ENCODE measurements at places on chromosomes 12 and 14.

GRCh38 chr12:95820096-95820703, 29.6 kb upstream of the NTN4 start:
- DNase-seq, result no peak

- DNase-seq, result no peak
These were observed 11.0 kb downstream of the ARHGDIB start for GRCh38 chr12:14950421-14950820.

GRCh38 chr12:98738002-98738401, 92.9 kb downstream of the APAF1 start:
- DNase-seq, result no peak

- DNase-seq, result no peak
These were observed 2.0 kb downstream of the DDX51 start for GRCh38 chr12:132141976-132142678.

DNA sequence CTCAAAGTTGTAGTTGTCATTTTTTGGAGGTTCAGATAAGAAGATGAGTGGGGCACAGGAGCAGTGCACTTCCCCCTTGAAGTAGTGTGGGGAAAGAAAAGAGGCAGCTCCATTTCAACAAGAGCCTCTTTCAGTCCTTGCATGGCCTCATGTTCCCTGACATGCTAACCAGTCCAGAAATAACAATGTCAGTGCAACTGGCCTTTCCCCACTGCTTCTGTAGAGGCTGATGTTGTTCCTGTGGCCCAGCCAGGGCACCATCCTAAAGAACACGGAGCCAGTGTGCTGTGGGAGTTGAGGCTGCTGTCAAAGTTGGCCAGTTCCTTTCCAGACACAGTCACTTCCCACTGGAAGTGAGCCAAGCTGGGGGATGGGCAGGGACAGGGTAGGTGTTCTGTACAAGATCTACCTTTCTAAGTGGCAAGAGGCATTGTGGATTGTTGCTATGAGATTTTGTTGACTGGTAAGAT, 77.7 kb upstream of the SLC38A2 start:
- no peak for DNase-seq

- DNase-seq, result no peak
These were observed 158.5 kb upstream of the RTL1 start for GRCh38 chr14:101062065-101062450.

GRCh38 chr12:58097741-58098140, 156.4 kb downstream of the ATP23 start:
- DNase-seq, result no peak

- no peak for DNase-seq
These were observed 128.7 kb downstream of the TMX1 start for GRCh38 chr14:51368721-51369163.

GRCh38 chr12:903055-903454, 46.4 kb downstream of the RAD52 start:
- DNase-seq, result no peak

GRCh38 chr12:1644534-1645438, 15.8 kb downstream of the WNT5B start:
- no peak for DNase-seq

DNA sequence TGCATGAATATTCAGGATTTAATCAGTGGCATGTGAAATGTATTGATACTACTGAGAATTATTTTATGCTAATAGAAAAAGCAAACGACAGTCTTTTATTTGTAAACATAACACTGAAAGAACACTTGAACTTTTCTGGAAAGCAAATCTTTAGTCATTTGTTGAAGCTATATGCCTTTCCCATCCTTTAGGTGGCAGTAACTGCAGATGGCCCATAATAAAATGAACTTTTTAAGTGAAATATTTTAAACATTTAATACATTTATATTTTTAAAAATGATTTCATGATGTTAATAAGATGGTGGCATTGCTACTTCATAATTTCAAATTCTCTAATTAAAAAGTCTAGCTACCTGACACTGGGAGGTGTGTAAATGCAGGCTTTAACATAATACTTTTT, 13.9 kb upstream of the KRR1 start:
- no peak for DNase-seq

- DNase-seq, result no peak
These were observed 8.3 kb downstream of the CALM1 start for GRCh38 chr14:90405101-90405500.

GRCh38 chr14:105300542-105301102, at the start of gene BRF1:
BRF1 (minus strand) TSS chr14:105301001; CDS start chr14:105300629, 372 bp downstream.
- peak; percentile 58 for DNase-seq

GRCh38 chr14:67228325-67228984, 12.8 kb upstream of the PALS1 start:
- DNase-seq, result no peak

DNA sequence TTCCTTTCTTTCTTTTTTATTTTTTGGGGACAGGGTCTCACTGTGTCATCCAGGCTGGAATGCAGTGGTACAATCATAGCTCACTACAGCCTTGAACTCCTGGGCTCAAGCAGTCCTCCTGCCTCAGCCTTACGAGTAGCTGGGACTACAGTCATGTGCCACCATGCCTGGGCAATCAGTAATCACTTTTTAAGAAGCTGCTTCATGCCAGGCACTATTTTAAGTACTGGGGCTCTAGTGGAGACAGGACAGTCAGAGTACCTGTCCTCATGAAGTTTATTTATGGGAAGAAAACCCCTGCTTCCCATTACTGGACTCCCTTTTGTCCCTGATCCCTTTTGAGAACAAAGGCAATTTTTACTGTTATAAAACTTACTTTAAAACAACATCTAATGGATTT, 124.0 kb upstream of the NPAS3 start:
- DNase-seq, result no peak

DNA sequence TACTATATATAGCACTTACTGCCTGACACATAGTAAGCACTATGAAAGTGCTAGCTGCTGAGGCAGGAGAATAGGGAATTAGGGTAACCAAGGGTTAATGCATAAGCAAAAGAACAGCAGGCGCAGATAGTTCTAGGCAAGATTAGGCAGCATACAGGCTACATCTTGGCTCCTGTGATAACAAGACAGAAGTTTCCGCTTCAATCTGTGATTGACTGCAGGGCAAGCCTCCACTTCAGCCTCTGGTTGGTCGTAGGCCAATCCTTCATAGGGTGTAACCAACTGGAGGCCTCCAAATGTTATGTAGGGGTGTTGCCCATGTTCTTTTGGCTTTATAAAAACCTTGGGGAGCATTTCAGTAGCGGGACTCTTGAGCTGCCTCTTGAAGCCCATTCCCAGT, 46.9 kb downstream of the KLHL28 start:
- DNase-seq, result no peak

GRCh38 chr12:3535431-3535841, 44.4 kb downstream of the PRMT8 start:
- no peak for DNase-seq

GRCh38 chr12:4261655-4262054, 11.9 kb upstream of the CCND2 start:
- DNase-seq, result no peak

DNA sequence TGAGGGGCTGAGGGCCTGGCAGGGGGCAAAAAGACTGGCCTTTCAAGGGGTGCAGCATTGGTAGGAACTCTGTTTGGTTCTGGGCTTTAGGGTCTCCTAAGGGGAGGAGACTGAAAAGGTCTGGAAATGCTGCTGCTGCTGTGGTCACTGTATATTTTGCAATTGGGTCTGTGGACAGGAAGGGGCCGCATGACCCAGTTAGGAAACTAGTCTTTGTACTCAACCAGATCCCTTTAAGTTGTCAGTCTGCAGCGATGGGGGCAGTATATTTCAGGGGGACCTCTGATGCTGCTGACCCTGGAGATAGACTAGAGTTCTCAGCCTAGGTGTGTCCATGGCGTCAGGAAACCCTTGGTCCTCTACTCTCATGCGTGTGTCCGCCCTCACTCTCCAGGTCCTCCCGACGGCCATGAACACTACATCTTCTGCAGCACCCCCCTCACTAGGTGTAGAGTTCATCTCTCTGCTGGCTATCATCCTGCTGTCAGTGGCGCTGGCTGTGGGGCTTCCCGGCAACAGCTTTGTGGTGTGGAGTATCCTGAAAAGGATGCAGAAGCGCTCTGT, 4.0 kb downstream of the LTB4R start:
- DNase-seq, result no peak

- DNase-seq, result no peak
These were observed 2.3 kb downstream of the ISCU start for GRCh38 chr12:108564724-108565123.

- DNase-seq, result no peak
These were observed 389 bp upstream of the CCNB1IP1 start for GRCh38 chr14:20333494-20333841.

GRCh38 chr12:14239350-14239934, 126.0 kb upstream of the ATF7IP start:
- DNase-seq, result no peak

- DNase-seq, result no peak
These were observed 88.2 kb upstream of the PTGDR start for GRCh38 chr14:52179141-52179790.

DNA sequence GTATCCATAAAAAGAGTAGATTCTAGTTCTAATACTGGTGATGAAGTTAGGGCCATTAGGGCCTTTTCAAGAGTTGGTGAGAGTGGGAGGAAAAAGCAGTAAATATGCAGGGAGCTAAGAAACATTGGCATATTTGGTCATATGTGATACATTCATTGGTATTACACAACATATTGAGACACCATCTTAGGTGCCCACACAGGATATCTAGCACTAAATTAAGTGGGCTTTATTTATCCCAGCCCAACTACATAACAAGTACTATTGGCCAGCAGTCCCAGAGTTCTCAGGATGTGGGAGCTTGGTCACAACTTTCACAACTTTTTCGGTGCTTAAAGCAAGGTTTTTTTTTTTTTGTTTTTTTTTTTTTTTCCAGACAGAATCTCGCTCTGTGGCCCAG, 2.0 kb upstream of the ING4 start:
- DNase-seq, result no peak

DNA sequence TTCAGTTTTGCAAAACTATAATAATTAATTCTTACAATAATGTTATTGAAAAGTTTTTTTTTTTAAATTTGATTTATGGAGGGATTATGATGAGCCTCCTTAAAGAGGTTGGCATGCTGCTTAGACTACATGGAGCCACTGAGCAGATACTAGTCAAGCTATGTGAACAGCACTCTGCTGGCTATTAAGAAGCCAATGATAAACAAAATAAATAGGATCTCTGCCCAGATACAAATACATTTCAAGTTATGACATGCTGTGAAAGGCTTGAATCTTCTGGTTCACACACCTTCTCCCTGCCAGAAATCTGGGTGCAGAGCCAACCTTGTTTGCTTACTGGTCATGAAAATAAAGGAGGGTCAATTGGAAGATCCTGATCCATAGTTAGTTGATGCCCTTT, 107.4 kb upstream of the NAV3 start:
- no peak for DNase-seq

DNA sequence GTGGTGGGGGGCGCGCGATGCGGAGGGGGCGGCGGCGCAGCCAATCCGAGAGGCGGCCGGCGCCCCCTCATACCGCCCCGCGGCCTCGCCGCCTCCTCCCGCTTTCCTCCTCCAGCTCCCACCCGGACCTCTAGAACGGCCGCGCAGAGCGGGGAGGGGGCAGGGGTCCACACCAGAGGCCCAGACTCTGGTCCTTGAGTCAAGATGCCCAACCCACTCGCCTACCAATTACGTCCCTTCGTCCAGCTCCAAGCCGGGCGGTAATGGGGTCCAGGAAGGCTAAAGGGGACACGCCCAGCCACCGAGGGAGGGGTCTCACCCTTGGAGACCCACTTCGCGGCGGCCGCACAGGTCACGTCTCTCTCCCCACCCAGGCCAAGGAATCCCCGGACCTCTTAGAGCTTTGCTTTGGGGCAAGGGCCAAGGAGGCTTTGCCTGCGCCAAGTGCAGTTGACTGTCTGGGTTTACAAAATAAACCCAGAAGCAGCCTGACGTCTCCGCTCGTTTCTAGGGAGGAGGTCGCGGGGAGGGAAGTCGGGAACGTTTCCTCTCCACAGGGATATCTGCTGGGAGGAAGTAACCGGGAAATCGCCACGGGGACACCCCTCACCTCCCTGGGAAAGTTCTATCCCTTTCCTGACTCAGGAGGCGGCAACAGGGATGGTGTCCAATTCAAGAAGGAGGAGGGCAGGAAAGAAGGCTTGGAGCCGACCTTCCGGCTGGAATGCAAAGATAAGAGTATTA, 394 bp upstream of the AMIGO2 start:
- DNase-seq, result no peak

- no peak for DNase-seq
These were observed 274.7 kb downstream of the SLC6A15 start for GRCh38 chr12:84637926-84638325.

DNA sequence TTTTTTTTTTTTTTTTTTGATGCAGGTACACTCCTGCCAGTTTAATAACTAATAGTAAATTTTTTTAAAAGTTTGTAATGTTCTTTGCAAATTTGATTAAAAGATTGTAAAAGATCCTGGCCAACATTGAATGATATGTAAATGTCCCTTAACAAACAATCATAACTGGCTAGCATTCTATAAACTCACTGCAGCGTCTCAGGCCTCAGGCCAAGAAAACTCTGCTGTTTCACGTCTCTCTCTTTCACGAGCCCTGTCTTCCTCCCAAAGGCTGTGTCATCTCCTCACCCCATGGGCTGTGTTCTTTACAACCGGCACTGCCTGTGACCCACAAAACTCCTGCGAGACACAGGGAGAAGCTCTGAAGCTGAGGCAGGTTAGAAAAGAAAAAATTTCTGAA, 103.3 kb downstream of the NUAK1 start:
- DNase-seq, result no peak

DNA sequence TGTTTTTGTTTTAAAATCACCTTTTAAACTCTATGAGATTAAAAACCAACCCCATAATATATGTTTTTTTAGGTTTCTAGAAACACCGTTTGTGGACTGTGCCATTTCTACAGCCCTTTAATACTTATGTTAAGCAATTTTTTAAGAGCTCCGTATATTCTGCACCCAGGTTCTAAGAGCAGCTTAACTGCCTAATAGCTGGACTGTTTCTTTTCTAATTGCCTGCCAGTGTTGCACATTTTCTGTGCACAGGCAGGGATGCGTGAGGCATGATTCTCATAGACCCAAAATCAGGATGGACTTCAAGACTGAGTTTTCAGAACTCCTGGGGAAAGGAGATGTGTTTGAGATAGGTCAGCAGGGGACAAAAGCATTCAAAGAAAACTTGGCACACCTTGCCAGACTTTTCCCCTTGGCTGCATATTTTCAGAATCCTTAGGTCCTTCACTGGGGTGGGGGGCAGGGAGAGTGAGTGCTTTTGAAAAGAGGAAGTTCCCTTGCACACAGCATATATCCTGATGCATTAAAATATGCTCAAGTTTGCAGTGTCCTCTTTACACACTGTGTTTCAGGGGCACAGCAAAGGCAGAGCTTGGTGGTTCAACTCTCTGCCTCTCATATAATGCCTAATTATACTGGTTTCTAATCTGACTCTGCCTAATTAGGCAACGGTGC, 27.9 kb downstream of the TMEM30B start:
- no peak for DNase-seq
